ENCODE measurements at places on chromosomes 7 and 10.

GRCh38 chr7:14767716-14768425, 134.7 kb downstream of the DGKB start:
- no peak for DNase-seq

DNA sequence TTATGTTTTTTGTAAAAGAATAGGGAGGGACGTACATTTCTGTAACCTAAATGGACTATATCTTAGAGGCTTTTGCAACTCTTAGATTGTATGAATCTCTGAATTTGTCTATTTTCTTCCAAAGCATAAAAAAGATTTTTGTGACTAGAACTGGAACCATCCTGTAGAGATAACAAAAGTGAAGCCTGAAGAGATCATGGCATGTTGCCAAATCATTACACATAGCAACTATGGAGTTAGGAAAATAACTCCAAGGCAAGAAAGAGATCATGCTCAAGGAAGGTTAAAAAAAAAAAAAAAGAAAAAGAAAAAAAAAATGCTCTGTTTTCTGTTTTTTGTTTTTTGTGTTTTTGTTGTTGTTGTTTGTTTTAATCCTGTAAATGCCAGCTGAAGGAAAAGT, 567.7 kb upstream of the ZWINT start:
- DNase-seq: no peak

DNA sequence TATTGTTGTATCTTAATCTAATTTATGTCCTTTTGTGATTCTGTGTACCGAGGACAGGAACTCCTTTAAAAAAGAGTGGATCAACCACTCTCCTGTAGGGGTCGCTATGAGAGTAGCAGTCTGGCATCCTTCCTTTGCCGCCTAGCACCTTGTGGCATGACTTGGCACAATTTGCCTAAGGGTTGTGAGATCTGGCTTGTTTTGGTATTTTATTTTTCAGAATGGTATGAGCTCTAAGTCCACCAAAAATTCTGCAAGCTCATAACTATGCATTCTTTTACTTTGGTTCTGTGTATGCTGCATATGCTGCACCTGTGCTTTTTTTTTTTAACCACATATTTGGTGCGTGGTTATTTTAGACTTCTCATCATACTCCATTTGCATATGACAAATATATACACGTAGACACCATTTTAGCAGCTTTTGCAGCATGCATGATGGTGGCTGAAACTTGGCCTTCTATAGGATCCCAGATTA, 112.8 kb downstream of the CDK14 start:
- no peak for DNase-seq

DNA sequence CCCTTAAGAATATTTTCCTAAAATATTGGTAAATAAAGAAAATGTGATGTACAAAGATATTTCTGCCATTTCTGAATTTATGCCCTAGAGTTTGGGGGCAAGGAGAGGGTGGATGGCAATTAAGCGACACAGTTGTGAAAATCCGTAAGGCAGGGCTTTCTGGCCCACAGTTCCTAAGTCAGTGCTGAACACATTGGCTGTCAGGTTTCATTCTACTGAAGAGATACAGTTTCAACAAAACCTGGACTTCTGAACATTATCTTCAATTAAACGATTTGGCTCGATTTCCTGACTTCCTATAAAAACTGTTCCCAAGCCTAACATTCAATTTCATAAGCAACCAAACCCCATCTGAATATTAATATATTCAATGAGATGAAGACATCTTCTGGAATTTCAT, 61.1 kb upstream of the NEBL start:
- no peak for DNase-seq

- DNase-seq: no peak
Observed at GRCh38 chr10:48474765-48475365, 130.0 kb downstream of the ARHGAP22 start.

DNA sequence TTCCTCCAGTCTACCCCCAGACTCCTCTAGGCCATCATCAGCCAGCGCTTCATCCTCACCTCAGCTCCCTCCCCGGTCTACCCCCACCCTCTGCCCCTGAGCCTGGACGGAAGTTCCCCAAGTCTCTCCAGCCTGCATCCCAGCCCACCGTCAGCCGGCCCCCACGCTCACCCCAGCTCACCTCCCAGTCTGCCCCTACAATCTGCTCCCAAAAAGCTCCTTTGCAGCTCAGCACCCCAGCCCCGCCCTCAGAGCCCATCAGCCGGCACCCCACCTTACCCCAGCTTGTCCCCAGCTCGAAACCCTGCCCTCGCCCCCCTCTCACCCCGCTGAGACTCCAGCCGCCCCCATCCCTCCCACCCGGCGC, 322 bp upstream of the RAMP3 start:
- DNase-seq: no peak

DNA sequence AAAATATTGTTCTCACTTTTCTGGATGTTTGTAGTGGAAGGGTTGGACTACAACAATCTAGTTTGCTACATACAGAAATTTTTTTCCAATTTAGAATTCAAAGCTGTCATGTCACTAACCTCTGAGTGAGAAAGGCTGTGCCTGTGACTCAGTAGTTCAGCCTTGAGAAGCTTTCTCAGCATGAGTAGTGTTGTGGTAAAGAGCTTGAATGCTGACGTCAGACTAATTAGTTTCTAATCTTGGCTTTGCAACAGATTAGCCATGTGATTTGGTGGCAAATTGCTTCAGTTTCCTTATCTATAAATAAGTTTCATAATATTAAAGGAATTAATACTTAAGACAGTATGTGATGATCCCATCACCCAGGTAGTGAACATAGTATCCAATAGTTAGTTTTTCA, 83.8 kb downstream of the ABCA13 start:
- DNase-seq: no peak

DNA sequence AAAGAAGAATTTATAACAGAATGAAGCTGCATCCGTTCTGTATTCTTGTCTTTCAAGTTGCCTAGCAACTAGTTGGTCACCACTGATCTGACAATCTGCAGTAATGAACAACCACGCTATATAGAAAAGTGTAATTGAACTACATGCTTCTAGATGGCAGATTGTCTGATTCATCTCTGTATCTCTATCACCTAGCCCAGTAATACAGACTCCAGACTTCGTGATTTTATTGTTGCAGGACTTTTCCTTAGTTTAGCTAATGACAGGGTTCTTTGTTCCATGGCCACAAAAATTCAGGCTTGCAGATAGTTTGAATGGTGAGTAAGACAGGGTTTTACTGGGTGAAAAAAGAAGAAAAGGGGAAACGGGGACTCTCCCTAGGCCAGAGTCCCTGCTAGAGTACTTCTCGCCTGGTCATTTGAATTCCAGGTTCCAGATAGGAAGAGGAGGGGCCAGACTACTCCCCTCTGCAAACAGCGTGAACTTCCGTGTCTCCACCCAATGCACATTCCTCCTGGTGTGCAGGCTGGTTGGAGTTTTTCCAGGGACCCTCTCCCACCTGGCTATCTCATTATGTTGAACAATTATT, 45.9 kb downstream of the COL1A2 start:
- no peak for DNase-seq

DNA sequence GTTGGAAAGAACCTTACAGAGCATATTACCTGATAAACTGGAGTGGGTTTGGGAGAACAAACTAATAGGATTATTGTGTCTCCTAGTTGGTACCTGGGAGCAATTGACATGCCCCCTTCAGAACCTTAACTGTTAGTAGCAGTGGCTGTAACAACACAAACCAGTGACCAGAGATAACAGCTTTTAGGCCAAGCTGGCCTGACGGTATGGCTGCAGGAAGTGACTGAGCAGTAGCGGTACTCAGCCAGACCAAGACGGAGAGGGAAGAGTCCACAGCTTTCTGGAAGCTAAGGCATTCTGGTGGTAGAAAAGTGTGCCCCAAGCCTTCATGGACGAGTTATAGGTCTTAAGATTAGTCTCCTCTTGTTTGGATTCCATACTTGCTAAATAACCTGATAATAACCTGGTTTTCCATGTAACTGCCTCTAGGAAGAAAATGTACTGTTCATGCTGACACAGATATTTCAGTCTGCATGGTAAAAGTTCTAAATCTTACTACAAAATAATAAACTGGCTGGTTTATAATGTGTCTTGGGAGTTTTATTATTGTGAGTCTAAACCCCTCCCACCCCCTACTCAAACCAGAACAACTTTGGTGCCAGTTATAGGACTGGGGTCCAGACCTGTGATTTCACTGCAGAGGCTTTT, 11.3 kb downstream of the NOLC1 start:
- no peak for DNase-seq

DNA sequence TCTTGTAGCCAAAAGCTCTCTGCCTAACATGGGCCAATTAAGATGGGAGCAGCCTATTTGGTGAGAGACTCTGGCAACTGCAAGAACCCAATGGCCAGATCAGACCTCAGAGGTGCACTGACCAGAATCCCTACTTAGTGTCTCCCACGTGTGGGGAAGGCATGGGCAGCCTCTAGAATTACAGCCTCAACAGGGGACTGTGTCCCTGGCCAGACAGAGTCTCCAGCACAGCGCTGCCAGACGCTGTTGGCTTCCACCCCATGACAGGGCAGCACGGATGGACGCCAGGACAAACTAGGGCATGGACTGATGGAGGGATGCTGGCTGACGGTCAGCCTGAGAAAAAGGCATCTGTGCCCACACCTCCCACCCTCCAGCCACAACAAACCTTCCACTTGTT, 729.3 kb upstream of the AUTS2 start:
- DNase-seq: no peak

DNA sequence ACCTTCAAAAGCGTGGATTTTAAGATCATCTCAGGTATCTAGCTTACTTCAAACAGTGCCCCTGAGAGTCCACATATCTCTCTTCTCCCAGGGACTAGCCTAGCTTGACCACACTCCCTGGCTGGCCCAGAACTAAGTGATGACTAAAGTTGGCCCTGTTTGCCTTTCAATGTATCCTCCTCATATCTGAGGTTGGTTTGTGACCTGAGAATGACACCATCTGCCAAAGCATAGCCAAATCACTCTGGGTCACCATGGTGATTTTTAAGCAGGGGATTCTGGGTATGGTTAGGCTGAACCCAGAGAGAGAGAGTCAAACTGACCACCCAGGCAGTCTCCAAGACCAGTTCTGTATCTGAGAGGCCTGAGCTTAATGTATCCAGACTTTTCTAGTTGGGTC, 16.2 kb downstream of the CNNM1 start:
- DNase-seq: no peak

- DNase-seq: no peak
Observed at GRCh38 chr10:6574664-6575176, 5.4 kb downstream of the PRKCQ start.

- no peak for DNase-seq
Observed at GRCh38 chr7:48087349-48087748, 1.7 kb upstream of the UPP1 start.

- no peak for DNase-seq
Observed at GRCh38 chr7:12827219-12827821, 139.9 kb downstream of the ARL4A start.

GRCh38 chr7:139124084-139124914, 14.8 kb upstream of the ZC3HAV1 start:
- DNase-seq: no peak

GRCh38 chr10:18563003-18563726, 88.2 kb downstream of the NSUN6 start:
- no peak for DNase-seq

- DNase-seq: no peak
Observed at GRCh38 chr10:92572362-92573090, 1.4 kb downstream of the IDE start.

- DNase-seq: no peak
Observed at GRCh38 chr7:134375206-134375605, 58.5 kb upstream of the SLC35B4 start.

- no peak for DNase-seq
Observed at GRCh38 chr10:7889947-7890542, 71.7 kb downstream of the TAF3 start.

- no peak for DNase-seq
Observed at GRCh38 chr7:5064391-5065106, 18.9 kb downstream of the RBAK start.

DNA sequence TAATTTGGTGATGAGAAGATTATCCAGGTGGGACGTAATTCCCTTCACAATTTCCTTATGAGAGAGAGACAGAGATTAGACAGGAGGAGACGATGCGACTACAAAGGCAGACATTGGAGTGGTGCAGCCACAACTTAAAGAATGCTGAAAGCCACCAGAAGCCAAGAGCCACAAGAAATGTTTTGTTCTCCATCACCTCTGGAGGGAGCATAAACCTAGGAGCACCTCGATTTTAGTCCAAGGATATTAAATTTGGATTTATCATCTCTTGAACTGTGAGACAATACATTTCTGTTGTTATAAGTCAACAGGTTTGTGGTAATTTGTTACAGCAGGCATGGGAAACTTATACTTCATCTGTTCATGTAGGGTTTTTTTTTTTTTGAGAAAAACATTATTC, 418.9 kb downstream of the DGKB start:
- DNase-seq: no peak

GRCh38 chr10:44242091-44242490, 142.8 kb downstream of the CXCL12 start:
- DNase-seq: no peak

- no peak for DNase-seq
Observed at GRCh38 chr7:128167042-128167701, 73.9 kb upstream of the LEP start.

DNA sequence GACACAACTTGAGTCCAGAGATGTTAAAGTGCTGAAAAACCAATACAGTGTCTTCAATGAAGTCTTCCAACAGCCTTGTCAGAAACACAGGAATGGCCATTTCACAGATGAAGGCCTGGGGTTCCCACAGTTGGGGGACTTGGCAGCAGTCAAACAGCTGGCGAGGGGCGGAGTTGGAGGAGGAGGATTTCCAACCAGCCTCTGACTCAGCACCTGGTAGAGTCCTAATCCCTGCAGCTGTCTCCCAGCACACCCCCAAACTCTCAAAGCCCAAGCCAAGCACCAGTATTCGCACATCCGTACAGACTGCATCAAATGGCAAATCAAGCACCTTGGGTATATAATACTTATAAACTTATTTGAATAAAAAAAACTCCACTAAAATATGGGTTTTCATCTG, 28.0 kb downstream of the CTBP2 start:
- DNase-seq: no peak

DNA sequence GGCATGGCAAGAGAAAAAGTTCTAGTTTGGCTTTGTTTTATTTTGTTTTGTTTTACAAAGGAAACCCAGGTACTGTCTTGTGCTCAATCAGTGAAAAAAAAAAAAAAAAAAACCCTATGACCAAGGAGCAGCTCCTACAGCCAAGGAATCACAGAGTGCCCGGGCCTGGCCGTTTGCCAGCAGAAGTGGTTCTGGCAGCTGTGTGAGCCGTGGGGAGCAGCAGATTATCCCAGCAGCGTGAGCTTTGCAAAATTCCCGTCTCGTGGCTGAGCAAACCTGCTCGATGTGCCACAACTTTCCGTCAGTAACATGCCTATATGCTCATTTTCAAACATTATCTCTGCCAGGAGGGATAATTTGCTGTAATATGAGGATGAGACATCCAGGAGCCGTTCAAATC, 293.7 kb downstream of the POU6F2 start:
- DNase-seq: no peak

- no peak for DNase-seq
Observed at GRCh38 chr10:59905731-59906416, 482 bp downstream of the CCDC6 start.

DNA sequence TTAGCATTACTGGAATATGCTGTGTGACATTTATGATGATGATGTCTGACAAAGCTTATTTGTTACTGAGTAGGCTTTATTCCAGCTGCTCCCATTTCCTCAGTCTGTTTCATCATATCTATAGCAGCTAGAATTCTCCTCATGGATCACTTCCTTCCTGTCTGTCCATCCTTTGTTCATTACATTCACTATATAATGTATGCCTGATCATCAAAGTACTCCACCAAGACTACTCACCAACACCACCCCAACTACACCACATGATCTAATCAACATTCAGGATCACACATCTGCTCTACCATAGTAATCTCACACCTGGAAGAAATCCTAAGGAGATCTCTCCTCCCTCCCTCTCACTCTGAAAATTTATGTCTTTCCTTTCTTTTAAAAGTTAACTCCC, 61.3 kb downstream of the APBB1IP start:
- DNase-seq: no peak
